Activated T-cell treated with anti-CD3 and anti-CD28 coated beads, Interleukin-2, amount 50 U/mL, for 24 hours (primary cell): ENCODE measurements at places on chromosomes 3 and 15.

GRCh38 chr3:109806929-109807328, 469.6 kb upstream of the DPPA4 start:
- DNase-seq: no peak

- DNase-seq: no peak
Observed at GRCh38 chr3:54865316-54865715, 62.5 kb downstream of the LRTM1 start.

DNA sequence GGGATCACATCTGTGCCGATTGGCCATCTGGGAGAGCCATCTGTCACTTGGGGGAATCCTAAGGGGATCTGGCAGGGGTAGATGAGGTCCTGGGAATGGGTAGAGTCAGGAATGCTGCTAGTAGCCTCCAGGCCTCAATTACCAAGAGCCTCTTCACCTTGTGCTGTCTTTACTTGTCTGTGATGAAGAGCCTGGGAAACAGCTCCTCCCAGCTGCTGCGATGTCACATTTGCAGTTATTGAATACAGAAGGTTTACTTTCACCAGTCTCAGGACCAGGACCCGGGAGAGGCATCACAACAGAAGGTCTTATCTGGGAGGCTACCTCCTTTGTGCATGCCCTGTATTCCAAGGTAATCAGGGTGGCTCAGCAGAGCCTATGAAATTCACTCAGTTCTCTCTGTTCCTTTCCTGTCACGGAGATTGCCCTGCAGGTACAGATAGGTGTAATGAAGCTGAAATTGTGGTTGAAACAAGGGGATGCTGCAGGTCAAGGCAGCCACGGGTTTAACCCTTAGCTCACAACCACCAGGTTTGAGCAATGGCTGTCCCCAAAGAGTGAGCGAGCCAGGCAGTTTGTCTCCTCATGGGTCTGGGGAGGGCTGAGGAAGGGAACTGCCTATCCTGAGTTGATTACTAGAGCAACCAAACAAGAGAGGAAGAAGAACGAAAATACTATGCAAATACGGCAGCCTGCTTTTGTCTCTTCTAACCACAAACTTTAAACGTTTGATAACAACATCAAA, 298.9 kb upstream of the RORA start:
- DNase-seq: no peak

DNA sequence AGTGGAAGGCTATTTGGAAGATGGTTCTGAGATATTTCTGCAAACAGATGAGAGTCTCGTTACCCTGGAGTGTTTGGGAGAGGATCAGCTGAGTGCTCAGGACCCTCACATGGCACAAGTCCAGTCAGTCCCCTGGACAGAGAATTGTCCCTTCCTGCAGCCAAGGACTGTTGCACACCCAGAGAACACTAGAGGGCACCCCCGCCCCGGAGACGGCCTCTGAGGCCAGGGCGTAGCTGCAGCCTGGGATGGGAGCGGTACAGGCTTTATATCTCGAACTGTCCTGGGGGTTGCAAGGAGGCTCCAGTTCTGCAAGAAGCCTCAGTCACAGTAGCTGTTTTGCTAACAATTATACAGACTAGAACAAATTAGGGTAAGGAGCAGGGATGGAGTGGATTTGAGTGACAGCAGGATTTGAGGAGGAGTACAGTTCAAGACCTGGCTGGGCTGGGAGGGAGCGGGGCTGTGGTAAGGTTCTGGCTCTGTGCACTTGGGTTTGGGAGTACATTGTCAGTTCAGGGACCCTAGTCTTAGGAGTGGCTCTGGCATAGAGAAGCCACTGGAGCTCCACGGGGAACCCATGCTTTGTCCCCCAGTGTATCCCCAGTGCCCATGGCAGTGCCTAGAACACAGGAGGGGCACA, 67.6 kb upstream of the HACD2 start:
- peak; percentile 56 for DNase-seq

GRCh38 chr3:62376906-62377877, 3.8 kb upstream of the FEZF2 start:
- no peak for DNase-seq

GRCh38 chr3:177961784-177962183, 574.5 kb upstream of the KCNMB2 start:
- no peak for DNase-seq

GRCh38 chr3:135865085-135865484, 100.4 kb upstream of the PPP2R3A start:
- DNase-seq: no peak

DNA sequence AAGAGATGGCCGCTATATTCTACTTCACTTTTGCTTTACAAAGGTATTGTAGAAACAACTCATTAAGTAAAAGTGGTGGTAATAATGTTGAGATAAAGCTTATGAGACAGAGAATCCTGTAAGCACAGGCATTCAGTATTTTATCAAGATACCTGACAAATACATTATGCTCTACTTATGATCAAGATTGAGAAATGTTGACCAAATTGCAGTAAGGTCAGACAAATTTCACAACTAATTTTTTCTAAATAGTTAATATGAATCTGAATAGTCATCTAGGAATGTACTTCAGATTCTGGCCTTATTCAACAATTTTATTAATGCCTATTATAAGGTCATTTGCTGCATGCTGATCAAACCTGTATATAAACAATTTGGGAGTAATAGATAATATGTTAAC, 95.1 kb upstream of the MBNL1 start:
- DNase-seq: no peak

DNA sequence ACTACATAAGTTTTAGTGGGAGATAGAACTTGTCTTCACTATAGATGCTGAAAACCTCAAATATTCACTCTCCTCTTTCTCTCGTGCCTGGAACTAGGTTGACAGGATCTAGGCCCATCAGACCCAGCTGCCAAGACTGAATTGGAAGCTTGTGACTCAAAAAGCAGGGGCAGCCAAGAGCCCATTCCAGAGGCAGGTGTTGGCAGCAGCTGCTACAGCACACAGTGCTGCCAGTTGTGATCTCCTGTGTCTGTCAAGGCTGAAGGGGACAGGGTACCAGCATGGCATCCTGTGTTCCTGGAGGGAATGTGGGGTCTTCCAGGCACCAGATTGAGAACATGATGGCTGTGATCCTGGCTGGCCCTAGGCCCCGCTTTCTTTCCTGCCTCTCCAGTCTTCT, 92.5 kb upstream of the MB21D2 start:
- DNase-seq: no peak

DNA sequence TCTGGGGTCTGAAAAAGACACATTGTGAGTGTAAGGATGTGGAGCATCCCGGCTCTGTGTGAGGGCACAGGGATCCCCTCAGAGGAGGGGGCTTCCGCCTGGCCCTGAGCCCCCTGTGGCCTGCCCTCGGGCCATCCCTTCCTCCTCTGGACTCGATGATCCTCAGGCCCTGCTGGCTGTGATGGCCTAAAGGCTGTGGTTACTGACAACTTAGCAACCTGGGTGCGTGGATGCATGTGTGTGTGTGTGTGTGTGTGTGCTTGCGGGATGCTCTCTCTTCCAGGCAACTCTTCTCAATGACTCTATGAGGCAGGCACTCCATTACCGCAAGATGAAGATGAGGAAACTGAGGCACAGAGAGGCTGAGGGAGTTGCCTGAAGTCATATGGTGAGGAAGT, 66.0 kb downstream of the ASB7 start:
- DNase-seq: no peak
